ENCODE measurements at places on chromosomes 13 and 19.

DNA sequence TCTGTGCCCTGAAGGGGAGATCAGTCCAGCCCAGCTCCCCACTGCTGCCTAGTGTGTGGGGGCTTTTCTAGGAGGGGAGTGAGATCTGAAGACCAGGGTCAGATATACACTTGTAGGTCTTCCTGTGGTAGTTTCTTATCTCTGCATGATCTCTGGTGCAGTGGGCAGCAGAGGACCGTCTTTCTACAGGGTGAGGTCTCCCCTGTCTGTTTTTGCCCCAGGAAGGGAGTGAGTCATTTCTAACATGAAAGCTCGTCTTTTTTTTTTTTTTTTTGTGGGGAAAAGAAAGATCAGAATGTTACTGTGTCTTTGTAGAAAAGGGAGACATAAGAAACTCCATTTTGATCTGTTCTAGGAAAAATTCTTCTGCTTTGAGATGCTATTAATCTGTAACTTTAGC is 8.8 kb upstream of the ZNF808 start:
- no peak for DNase-seq

DNA sequence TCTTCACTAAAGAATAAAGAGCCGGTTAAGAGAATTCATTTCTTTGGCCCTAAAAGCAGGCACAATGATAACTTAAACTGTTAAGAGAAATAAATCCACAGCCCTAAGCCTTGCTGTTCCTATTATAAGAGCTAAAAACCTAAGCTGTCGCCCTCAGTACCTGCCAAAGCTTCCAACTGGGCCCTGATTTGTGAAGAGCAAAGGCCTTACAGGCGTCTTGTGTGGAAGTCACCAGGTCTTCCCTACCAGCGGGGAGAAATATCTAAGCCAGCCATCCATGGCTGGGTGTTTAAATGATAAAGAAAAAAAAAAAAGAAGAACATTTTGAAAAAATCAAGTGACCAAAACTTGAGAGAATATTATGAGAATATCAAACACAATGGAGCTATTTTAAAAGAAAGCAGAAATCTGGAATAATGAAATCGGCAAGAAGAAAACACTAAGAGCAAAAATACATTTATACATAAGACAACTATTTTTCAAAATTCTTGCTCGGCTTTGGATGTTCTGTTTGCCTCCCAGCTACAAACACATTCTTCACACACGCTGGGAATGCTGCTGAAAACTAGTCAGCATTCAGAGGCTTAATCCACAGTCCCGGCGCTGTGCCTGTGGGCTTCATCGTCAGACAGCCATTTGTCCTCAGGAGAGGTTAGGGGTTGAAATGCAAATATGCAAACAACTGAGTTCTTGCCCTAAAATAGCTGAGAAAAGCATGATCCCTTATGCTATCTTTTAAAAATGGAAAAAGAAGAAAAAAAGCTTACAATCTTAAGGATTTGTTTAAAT is 89.8 kb upstream of the LSM14A start:
- no peak for DNase-seq

- no peak for DNase-seq
Measured at GRCh38 chr13:26480246-26480855, 77.1 kb upstream of the WASF3 start.

- no peak for DNase-seq
Measured at GRCh38 chr13:73141292-73141771, 82.5 kb downstream of the KLF5 start.

- DNase-seq: no peak
Measured at GRCh38 chr19:7242601-7243258, 51.5 kb downstream of the INSR start.

DNA sequence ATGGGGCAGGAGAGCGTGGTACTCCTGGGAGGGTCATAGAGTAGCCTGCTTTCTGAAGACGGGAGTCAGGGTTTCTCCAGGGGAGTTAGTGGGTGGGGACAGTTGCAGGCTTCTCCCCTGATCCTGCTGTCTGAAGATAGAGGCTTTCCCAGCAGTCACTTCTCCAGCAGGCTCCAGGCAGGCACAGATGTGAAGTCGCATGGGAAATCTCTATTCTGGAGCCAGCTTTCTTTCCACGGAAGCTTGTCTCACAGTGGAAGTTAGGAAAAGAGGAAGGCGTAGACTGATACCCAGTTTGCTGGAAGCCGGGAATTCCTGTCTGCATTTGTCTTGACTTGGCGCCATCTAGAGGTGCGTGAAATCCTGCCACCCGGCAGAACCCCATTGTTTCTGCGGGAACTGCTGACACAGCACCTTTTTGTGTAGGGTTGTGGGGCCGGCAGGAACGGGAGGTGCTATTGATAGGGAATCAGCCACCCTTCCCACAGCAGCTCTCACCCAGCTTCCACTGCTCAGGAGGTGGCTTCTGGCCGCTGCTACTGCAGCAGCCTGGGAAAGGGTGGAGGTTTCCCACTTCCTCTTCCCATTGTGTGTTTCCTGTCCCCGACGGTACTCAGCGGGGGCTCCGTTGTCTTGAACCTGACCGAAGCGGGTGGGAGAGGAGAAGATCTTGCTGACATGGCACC is 28.5 kb upstream of the NPAS1 start:
- peak; percentile 78 for DNase-seq

DNA sequence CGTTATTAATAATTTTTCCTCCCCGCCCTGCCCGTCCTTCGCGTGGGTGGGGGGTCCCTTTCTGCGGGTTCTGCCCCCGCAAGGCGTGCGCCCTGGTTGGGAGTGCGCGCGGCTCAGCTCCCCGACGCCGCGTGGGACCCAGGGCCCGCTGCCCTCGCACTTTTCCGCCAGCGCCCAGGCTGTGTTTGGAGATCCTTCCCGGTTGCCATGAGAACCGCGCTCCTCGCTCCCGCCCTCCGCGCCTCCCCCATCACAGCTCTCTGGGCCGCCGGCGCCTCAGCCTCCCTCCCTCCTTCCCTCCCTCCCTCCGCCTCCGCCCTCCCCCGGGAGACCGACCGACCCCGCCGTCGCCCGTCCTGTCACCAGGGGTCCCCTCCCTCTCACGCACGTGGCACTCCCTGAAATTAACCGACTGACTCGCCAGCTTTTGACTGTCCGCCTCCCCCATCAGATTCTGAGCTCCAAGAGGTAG is 2.4 kb upstream of the SSBP4 start:
- DNase-seq: peak; percentile 80

GRCh38 chr19:38850436-38850975 is 720 bp upstream of the HNRNPL start:
- peak; percentile 100 for DNase-seq

- DNase-seq: no peak
Measured at GRCh38 chr13:44040818-44041100, 161.1 kb downstream of the LACC1 start.

- DNase-seq: no peak
Measured at GRCh38 chr13:110555601-110556223, 5.8 kb downstream of the RAB20 start.

- DNase-seq: no peak
Measured at GRCh38 chr19:7115721-7116120, 46.2 kb downstream of the ZNF557 start.

- DNase-seq: no peak
Measured at GRCh38 chr13:70755456-70755855, 647.2 kb upstream of the KLHL1 start.

DNA sequence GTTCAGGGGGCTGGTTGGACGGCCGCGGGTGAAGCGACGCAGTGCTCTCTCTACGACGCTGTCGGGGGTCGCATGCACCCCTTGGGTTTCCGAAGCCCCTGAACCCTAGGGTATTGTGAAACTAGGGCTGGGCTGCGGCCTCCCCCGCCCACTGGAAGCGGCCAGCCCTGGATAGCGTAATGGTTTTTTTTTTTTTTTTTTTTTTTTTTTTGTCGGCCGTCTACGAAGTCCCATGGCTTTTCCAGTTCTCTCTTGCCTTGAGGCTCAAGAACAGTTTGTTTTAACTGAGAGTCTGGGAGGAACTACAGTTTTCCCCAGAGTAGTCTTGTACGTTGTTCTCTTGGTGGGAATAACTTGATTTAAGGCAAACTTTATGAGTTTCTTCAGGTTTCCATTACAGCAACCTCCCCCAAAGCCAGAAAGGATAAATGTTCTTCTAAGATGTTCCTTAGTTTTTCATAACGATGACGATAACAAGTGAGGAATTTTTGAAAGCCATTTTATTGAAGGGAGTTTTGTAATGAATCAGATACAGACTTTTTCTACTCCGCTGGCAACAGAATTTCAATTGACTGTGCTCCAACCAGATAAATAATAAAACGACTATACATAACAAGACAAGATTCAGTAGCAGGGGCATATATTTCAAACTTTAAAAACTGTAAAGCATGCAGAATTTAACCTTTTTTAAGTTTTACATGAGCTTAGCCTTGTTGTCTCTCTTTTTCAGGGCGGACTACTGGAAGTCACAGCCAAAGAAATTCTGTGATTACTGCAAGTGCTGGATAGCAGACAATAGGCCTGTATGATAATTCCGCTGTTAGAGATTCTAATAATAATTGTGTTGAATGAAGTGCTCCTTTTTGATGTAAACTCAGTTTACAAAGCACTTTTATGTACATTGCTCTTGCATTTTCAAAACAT is 867 bp downstream of the WBP4 start:
- DNase-seq: peak; percentile 54

- no peak for DNase-seq
Measured at GRCh38 chr13:40333226-40333625, 333.2 kb downstream of the FOXO1 start.

- no peak for DNase-seq
Measured at GRCh38 chr13:45016792-45017425, 27.6 kb downstream of the GPALPP1 start.

GRCh38 chr13:24173795-24174194 is 13.3 kb downstream of the SPATA13 start:
- no peak for DNase-seq
